ENCODE measurements at places on chromosomes 1 and 21.

DNA sequence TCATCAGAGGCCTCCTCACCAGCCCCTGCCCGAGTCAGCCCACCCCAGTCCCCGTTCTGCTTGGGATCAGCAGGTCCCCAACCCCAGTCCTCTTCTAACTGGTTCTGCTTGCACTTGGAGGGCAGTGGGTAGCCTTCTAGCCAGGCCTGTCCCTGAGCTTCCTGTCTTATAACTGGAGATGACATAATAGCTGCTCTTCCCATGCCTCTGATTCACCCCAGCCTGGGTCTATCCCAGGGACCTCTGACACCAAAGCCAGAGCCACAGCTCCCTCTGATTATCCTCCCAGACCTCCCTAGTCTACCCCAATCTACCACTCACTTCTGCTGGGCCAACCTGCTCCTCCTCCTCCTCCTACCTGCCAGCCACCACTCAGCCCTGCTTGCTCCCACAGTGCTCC is 31.4 kb downstream of the IQGAP3 start:
- DNase-seq = peak; percentile 73

GRCh38 chr1:10525208-10525607 is 50.5 kb downstream of the PEX14 start:
- no peak for DNase-seq

DNA sequence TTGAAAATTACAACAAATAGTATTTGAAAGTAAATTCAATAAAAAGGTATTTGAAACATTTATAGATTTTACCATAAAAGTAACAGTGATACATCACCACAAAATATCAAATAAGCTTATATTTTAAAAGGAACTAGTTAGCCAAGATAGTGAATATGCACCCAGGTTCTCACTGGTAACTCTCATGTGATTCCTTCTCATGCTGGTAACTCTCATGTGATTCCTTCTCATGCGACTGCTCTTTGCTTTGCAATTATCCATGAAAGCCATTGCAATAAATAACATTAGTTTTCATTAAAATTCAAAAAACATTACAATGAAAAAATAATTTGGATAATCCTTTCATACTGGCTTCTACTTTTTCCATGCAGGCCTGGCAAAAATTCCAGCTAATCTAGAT is 75.4 kb downstream of the AHCTF1 start:
- peak; percentile 52 for DNase-seq

DNA sequence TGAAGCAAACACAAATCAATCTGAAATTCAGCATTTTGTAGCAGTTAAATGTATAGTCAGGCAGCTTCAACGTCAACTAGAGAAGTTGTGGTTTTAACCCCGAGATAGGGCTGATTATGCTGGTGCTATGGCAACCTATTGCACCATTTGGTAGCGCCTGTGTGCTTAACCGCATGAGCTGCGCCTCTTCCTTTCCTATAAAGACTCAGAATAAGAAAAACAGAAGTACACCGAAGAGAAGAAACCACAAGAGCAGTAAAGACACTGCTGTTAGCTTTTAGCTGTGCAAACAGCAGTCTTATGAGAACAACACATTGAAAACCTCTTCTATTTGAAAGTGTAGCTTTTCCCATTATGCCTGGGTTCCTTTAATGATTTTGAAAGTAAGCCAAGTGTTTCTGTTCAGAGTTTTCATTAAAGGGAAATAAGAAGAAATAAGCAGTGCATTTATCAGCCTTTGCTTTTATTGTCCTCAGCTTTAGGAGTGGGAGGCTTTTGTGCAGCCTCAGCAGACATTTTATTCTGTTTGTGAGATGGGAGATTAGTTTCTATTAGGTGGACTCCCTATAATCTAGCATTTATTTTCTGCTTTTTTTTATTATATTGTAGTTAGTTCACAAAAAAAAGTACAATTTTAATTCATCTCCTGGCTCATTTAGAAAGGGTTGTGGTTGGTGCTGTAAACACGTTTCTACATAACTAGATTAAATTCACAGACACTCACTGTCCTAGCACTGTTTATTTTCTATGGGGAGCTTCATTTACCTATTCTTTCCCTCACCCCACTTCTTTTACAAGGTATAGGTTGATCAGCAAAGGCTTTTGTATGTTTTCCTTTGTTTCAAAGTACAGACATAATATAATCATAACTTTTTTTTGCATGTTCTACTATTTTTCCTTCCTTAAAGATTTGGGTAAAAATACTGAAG is 43.3 kb downstream of the PTPRC start:
- DNase-seq = peak; percentile 95

DNA sequence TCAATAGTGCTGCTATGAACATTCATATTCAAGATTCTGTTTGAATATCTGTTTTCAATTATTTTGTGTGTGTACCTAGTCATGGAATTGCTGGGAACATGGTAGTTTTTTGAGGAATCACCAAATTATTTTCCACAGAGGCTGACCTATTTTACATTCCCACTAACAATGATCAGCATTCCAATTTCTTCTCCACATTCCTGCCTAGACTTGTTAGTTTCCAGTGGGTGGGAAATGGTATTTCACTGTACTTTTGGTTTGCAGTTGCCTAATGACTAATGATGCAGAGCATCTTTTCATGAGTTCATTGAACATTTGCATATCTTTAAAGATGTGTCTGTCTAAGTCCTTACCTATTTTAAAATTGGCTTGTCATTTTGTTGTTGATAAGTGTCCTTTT is 1182.6 kb upstream of the B3GALT2 start:
- no peak for DNase-seq

DNA sequence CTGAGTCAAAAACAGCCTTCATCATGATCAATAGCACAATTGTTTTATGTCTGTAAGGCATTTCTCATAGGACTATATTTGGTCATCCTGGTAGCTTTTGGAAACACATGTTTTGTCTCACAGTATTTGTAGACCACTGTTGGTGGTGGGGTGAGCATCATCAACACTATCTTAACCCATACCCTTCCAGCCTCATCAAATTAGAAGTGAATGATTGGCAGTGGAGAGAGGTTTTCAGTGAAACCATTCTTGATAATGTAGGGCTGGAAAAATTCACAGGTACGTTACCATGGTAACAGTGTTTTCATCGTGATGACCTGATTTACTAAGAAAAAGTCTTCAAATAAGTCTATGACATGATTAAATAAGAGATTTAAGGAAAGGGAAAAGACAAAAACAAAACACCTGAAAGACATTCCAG is 45.3 kb upstream of the C1orf105 start:
- no peak for DNase-seq

DNA sequence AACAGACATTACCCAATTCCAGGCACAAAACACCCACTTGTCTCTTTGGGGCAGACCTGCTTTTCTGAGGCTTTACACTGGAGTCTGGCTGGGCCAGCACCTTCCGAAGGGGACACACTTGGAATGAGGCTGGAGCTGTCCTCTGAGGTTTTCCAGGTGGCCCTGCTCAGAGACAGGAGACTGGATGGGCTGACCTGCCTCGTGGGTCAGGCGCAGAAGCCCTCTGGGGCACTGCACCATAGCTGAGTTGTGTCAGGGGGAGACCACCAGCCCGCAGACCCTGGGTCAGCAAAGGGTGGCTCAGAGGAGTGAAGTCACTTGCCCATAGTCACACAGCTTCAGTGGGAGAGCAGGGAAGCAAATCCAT is 1.8 kb downstream of the SH2D5 start:
- DNase-seq = no peak

DNA sequence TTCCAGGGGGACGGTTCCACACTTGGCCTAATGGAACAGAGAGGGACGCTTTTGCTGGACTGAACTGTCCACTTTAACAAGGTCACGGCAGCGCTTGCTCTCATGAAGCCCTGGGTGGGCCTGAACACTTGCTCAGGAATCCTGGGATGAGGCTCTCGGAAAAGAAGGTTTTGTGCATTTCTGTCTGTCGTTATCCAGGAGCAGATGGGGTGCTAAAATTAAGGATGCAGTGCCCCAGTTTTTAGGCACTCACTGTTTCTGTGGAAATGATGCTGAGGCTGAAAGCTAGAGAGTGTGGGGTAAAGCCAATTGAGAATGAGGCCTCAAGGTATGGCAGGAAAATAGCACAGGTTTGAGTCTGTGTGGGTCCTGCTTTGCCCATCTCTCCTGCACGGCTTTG is 111.0 kb downstream of the DAB1 start:
- no peak for DNase-seq

DNA sequence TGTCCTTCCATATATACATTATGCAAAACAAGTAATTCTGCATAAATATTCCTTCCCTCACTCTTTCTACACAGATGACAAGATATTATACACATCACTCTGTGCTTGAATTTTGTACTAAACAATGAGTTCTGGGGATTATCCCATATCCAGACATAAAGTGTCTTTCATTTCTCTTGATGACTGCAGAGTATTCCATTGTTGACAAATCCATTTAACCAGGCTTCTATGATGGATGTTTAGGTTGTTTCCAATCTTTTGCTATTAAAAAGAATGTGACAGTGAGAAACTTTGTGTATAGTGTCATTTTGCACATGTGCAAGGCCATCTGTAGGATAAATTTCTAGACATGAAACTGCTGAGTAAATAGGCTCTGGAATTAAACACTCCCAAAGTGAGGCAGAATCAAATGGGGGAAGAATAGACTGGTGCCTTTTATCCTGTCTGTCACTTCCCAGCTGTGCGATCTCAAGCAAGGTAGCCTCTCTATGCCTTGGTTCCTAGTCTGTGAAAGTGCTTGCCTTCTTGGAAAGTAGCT is 29.9 kb upstream of the ATP2B4 start:
- DNase-seq = no peak

- DNase-seq = no peak
Measured at GRCh38 chr1:119462964-119463363, 44.0 kb upstream of the HSD3B1 start.

DNA sequence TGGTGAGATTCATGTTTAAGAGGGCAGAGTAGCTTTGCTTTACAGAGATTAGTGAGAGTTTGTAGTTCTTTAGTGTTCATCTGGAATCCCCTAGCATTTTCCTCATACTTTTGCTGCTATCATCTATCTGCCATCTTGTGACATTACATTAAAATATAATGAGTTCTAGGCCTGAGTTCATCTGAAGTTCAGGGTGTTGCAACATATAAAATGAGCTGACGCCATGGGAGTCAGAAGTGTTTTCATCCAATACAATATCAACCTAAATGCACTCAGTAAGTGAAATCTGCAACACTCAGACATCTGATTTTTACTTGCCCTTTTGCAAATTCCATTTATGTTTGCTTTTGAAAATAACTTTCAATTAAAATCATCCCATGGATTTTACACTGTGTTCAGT is 153.8 kb downstream of the NTNG1 start:
- no peak for DNase-seq

GRCh38 chr1:89631816-89632656 is 884 bp upstream of the LRRC8C start:
- DNase-seq = no peak

DNA sequence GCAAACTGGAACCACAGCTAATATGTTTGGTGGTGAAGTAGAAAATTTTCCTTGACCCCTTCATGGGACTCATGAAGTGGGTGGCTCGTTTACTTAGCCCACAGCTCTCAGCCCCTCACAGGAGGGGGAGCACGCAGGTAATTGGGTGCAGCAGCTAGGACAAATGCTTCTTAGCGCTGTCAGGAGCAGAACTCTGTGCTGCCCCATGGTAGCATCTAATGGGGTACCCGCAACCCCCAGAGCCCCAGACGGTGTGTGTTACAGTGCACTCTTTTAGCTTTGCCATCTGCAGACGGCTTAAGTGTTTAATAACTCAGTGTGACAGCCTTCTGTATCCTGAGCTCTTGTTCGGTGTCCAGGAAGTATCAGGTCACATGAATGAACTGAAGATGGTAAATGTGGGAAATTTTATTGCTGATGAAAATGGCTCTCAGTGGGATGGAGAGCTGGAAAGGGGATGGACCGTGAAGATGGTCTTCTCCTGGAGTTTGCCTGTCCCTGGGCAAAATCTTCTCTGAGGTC is 189.6 kb upstream of the ZRANB2 start:
- no peak for DNase-seq

DNA sequence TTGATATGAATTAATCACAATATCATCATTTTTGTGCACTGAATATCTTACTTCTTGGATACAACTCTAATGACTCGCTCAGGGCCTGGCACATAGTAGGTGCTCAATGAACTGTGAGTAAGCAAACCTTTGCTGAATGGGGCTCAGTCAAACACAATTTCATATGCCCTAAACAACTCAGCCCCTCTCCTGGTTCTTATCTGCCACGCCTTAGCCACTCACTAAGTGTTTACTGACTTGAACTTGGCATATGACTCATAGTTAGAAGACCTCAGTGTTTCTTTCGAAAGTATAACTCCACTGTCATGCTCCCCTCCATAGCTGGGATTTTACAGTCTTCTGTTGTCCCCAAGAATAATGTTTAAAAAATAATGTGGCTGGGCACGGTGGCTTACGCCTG is 4.8 kb upstream of the IFNLR1 start:
- peak; percentile 88 for DNase-seq

DNA sequence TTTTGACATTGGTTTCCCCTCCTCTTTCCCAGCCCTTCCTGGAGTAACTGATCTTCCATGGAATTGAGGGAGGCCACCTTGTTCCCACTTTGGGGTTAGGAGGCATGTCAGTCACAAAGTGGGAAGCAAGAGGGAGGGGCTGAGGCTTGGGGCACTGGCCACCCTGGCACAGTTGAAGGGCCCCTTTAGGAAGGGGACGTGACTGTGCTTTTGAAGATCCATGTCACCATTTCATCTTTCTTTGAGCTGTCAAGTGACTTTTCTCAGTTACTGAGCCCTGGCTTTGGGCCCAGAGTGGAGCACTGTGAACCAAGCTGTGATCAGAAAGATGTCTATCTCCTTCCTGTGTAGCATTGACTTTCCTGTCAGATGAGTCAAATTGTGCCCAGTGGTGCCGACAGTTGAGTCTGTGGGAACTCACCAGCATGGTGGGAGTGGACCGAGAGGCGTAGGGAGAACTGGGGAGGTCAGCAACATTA is 38.5 kb upstream of the TDRD10 start:
- DNase-seq = peak; percentile 88

- no peak for DNase-seq
Measured at GRCh38 chr1:54981466-54981865, 1.0 kb downstream of the TMEM61 start.

- DNase-seq = no peak
Measured at GRCh38 chr1:201598396-201598795, 59.5 kb downstream of the NAV1 start.

- DNase-seq = no peak
Measured at GRCh38 chr1:8706291-8706690, 111.1 kb downstream of the RERE start.
